ENCODE measurements at places on chromosomes 13 and 19.

GRCh38 chr19:44897835-44898234 is 6.8 kb downstream of the TOMM40 start:
- DNase-seq, result no peak

DNA sequence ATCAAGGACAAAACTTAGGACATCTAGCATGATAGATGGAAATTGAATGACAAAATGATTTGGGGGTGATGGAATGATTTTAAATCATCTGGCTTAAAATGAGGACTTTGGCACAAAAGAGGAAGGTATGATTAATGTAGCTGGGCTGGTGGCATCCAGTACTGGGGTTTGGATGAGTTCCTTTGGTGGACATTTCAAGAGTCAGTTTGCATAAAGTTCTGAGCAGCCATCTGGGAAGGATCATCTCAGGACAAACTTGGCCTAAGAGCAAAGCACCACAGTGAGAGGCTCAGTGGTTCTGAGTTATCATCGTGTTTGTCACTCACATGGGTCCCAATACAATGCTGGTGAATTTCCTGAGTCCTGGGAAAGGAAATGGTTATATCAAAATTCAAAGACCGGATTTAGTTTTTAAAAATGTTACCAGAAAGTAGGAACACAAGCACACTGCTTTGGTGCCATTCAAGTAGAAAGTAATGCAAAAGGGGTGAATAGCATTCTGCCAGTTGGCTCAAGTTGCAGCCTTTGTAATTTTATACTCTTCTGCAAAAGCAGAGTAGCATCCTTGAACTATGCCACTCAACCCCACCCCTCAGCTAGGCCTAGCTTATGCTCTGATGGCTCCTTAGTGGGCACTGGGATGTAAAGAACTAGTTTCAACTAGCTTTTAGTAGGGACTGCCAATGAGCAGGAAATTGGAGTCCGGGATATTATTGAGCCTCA is 219.0 kb downstream of the COG6 start:
- DNase-seq, result no peak

DNA sequence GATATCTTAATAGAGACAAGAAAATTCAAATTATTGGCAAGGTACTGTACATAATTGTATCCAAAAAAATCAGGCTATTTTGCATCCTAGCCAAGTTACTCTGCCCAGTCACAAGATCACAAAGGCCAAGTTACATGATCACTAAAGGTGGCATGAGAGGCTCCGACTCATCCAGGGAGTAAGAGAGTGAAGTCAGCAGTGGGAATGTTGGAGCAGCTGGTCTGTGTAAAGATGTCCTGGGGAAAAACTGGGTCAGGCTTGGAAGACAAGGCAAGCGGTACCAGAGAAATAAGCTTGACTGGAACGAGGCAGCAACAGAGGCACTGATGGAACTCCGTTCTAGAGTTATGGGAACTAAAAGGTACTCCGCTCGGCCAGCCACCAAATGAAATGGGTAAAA is 50.2 kb upstream of the PSG2 start:
- no peak for DNase-seq

- no peak for DNase-seq
These were observed 36.8 kb upstream of the TM9SF2 start for GRCh38 chr13:99464441-99464949.

GRCh38 chr19:14615623-14616022 is 32.7 kb downstream of the CLEC17A start:
- DNase-seq, result no peak

DNA sequence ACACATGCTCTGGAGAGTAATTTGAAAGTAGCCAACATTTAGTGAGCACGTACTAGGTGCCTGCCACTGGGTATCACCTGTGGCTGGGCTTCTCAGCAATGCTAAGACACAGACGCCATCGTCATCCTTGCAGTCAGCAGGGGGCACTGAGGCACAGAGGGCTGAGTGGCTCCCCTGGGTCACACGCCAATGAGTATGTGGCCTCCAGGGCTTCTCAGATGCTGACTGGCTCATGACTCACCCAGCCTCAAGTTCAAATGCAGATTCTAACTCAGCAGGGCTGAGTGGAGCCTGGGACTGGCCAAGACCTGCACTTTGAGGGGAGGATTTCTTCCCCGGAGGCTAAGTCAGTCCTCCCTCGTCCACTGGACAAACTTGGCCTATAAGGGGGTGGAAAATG is 115.1 kb upstream of the CACNA1A start:
- peak; percentile 9 for DNase-seq

GRCh38 chr13:50073340-50073739 is 58.1 kb downstream of the KCNRG start:
- DNase-seq, result no peak

- DNase-seq, result no peak
These were observed 172.2 kb downstream of the OLFM4 start for GRCh38 chr13:53200498-53201453.

GRCh38 chr13:51557875-51558612 is 26.2 kb upstream of the WDFY2 start:
- DNase-seq, result no peak

DNA sequence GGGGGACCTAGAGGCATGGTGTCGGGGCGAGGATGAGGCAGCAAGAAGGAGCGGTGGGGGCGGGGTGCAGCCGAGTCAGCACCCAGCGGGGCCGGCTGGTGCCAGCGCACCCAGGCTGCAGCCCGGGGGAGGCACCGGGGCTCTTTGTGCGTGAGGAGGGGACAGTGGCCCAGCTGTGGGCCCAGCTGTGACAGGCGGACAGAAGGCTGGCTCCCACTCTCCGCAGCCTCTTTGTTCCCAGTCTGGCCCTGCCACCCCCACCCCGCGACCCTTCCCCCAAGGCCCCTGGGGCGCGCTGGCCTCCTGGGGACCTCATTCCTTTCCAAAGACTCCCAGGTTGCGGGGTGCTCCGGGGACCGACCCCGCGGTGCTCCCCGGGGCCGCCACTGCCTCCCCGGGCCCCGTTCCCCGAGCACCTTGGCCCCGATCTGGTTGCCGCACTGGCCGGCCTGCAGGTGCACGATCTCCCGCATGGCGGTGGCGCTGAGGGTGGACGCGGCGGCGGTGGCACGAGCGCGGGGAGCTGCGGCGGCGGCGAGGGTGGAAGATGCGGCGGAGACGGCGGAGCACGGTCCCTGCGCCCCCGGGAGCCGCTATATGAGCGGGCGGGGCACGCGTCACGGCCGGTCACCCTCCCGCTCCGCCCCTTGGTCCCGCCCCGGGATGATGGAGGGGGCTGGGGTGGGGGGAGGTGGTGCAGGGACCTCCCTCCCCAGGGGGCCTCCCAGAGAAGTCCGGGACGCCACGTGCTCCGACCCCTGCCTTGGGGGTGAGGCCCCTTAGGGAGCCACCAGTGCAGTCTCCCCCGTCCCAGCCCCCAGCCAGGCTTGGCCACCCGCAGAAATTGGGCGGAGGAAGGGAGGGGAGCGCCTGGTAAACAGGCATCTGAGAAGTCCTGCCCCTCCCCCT is at the start of gene TUBB4A:
TUBB4A (minus strand) TSS at position 570 of the 909 bp plus-strand sequence; CDS start at position 473, 97 bp downstream.
- DNase-seq, result no peak

- DNase-seq, result no peak
These were observed 20.4 kb downstream of the PROZ start for GRCh38 chr13:113178896-113179167.

GRCh38 chr19:2290441-2291184 is 8.6 kb upstream of the PEAK3 start:
- no peak for DNase-seq

GRCh38 chr19:21328406-21328805 is 804 bp downstream of the ZNF708 start:
- DNase-seq, result no peak

- DNase-seq, result no peak
These were observed 26.2 kb downstream of the CCDC8 start for GRCh38 chr19:46386996-46387712.

- DNase-seq, result no peak
These were observed 4.0 kb downstream of the P2RY11 start for GRCh38 chr19:10115392-10116084.
